ENCODE measurements at places on chromosomes 1 and 21. TPM values are rescaled to one million over a fixed set of nuclear protein-coding genes. Genes with fewer than 3 reads are reported as not detected.

DNA sequence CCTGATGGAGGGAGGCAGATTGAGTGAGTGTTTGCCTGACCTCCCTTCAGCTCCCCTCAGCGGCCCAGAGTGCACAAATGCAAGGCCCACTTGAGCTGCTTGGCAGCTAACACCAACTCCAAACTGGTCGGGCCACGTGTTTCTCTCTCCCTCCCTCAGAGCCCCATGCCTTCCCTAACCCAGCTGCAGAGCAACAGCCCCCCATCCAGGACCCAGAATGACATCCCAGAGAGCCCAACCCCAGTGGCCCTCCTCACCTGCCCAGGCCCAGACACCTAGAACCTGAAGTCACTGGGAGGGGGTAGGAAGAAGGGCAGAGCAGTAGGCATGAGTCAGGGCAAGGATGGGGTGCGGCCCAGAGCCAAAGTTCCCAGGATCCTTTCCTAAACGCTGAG, 789 bp upstream of the S100A14 start:
- DNase-seq = no peak

IL10 gene
- polyA plus RNA-seq = 0.39 TPM

RPTN gene
- not detected for polyA plus RNA-seq

FAM163A gene
- 2.1 TPM for polyA plus RNA-seq

DNA sequence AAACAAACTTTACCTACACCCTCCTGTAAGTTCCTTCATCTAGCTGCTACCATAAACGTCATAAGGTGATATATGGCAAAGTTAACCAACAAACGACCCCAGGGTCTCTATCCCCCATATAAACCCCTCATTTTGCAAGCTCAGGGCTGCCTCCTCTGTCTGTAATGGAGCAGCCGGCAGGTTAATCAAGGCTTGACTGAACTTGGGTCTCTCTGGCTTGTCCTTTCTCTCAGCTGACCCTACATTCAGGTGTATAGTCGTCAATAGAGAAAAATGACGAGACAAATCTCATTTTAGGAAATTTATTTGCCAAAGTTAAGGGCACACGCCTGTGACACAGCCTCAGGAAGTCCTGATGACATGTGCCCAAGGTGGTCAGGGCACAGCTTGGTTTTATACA, 67.4 kb downstream of the WDR4 start:
- DNase-seq = no peak

- DNase-seq = no peak
Observed at GRCh38 chr1:208628022-208628914, 384.1 kb upstream of the PLXNA2 start.

DNA sequence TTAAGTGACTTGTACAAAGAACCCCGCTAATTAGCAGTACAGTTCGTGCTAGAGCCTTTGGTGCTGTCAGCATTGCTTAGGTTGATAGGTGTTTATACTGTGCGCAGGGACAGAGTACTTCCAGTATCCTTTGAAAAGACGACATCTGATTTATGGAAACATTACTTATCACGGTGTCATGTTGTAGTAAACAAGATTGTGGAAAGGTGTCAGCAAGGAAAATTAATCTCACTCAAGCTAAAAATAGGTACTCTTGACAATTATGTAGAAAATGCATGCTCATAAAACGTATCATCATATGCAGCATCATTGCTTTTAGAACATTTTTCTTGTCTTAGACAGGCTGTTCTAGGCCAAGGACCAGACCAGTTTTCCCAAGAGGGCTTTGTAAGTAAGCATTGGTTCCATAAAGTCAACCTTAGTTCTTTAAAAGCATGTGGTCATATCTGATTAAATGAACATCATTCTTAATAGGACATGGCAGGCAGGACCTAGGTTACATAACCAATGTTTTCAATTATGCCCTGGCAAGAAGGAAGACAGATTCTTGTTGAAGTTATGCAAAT, 33.0 kb downstream of the SH3BGR start:
- DNase-seq = no peak

FGGY gene
- 21.9 TPM for polyA plus RNA-seq

DNA sequence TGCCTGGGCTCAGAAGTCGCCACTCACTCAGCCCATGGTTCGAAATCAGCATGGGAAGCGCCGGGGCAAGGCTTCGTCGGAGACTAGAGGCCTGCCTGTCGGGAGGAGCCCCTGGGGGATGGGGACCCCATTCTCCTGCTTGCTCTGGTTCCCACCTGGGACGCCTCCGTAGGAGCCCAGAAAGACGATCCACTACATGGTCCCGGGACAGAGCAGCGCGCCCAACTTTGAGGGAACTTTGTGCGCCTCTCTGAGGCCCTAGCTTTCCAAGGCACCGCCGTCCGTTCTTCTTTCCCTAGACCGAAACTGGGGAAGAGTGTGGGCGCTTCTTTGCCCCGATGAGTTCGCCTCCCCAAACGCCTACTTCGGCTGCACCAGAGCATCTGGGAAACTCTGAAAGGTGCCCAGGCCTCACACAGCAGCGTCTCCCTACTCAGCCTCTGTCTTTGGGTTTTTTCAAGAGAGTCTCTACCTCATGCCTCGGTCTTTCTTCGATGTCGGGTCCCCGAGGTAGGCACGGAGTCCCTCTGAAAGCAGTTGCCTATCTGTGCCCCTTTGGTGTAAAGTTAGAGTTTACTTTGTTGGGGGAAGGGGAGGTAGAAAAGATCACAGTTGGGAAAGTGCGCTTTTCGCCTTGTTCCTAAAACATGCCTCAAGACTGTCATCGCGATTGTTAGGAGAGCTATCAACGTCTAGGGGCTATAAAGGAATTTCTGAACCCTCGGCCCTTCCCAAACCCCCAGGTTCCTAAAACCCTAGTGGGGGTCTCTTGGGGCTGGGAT, 14.0 kb downstream of the NR5A2 start:
- DNase-seq = no peak

- no peak for DNase-seq
Observed at GRCh38 chr1:212388985-212389716, 25.5 kb downstream of the PACC1 start.

TNFSF4 gene
- polyA plus RNA-seq = 1.9 TPM

SLC35F3 gene
- polyA plus RNA-seq = 0.42 TPM

- no peak for DNase-seq
Observed at GRCh38 chr1:215529111-215529510, 38.0 kb upstream of the KCTD3 start.

DNA sequence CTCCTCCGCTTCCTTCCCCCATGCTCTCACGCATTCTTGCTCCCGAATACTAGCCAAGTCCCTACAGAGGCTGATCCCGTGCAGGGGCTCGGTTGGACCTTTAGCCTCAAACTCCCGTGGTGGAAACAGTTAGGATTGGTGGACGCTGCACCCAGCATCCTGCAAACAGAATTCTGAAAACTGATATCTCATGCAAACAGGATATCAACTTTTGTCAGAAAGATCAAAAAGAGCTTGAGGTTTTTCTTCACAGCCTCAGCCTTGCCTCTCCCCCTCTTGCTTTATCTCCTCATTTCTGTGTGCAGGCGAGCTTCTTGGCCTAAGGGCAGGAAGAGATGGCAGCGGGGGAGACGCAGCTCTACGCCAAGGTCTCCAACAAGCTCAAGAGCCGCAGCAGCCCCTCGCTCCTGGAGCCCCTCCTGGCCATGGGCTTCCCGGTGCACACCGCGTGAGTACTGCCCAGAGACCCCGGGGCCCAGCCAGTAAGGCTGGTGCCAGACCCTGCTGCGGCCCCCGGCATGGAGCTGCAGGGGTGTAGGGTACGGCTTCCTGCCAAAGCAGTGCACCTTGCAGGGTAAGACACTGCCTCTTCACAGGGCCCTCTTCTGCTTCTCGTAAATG, at the start of gene UBASH3A:
Gene UBASH3A (plus strand): TSS at position 292 of the 621 bp plus-strand sequence. CDS start 44 bp downstream, at position 336.
- DNase-seq = no peak

DNA sequence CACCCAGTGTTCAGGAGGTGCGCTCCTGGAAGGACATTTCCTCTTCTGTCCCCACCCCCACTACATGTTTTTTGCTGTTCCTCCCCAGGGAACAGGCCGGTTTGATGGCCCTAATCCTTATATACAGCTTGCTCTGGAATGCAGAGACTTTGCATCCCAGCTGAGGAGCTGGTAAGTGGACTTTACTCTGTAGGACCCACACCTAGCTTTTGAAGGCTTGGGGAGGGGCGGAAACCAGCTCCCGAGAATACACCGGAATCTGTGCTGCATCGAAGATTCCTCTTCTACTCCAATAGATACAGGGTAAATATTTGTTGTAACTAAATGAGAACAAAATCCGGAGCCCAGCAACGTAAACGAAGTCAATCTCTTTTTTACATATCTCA, 1.2 kb upstream of the CGN start:
- no peak for DNase-seq

DNA sequence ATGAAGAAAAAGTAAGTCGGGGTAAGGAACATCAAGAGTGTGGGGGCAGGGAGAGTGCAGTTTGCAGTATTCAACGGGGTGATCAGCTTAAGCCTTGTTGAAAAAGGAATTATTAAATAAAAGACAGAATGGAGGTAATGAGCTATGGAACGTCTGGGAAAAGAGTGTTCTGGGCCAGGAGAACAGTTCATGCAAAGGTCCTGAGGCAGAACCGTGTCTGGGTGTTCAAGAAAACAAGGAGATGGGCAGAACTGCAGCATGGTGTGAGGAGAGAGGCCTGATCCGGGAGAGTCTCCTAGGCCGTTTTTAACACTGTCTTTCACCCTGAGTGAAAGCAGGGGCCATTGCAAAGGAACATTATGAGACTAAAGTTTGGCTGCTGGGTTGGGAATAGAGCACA, 20.2 kb downstream of the OVGP1 start:
- DNase-seq = no peak

DNA sequence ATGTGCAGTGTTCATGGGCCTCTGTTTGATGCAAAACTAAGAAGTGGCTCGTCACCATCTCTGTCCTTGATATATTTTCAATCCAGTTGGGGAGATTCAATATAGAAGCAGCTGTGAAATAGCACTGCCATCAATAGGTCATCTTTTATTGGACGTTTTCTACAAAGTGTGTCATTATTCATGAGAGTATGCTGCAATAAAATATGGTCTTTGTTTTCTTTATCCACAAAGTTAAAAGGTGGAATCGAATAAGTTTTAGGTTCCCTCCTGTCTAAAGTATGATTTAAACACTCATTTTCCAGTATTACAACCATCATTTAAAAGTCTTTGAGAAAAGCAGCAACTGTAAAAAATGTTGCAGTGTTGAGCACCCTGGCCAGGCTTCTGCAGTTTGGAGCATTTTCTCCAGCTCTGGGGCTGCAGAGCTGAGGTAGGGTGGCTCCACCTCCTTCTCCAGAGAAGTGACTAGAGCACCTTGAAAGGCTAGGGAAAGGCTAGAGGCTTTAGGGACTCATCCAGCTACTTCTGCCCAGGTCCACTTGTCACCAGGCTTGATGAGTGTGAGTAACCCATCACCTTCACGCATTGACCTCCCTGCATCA, 56.5 kb upstream of the DNAH14 start:
- no peak for DNase-seq

GRCh38 chr1:67566803-67567377, 118.1 kb upstream of the GADD45A start:
- no peak for DNase-seq

DNA sequence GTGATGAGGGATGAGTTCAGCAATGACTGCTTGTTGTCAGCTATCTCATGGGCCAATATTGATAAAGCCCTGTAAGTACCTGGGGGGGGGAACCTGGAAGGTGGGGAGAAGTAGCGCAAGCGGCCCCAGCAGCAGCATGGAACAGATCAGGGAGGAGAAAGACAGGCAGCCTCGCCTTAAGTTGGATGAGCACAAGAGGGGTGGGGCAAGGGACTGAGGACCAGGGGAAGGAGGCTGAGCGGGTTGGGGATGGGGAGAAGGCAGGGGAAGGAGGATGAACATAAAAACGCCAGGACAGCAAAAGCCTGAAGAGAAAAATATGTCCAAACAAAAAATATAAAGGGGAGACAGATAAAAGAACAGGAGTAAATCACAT, 70.6 kb downstream of the ALG14 start:
- no peak for DNase-seq

DNA sequence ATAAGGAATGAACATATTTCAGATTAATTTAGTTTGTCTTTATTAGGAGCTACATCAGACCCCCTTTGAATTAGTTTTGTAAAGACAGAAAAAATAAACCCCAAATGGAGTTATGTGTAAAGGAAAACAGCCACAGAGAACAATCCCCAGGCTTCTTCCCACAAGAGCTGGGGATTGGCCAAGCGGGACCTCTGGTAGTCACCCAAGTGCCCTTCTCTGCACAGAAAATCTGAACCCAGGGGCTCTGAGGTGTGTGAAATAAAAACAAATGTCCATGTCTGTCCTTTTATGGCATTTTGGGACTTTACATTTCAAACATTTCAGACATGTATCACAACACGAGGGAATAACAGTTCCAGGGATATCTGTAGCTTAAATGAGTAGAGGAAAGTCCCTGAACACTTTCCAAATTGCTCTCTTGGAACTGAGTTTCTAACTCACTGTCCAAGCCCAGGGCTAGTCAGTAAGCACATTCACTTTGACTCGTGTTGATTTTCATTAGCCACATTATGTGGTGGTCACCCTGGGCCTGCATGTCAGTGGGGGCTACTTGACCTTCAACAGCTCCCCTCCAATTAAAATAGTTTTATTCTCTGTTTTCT, 22.5 kb downstream of the DPT start:
- no peak for DNase-seq

- DNase-seq = no peak
Observed at GRCh38 chr1:94036730-94037129, 84.2 kb downstream of the ABCA4 start.

- DNase-seq = no peak
Observed at GRCh38 chr1:100928128-100928527, 32.2 kb downstream of the SLC30A7 start.

GRCh38 chr1:55352080-55352810, 137.1 kb upstream of the USP24 start:
- DNase-seq = no peak

HPCAL4 gene
- polyA plus RNA-seq = 0.59 TPM

All from renal cortex interstitium (tissue), 15 donors.